ENCODE measurements at places on chromosomes 5 and 9.

- no peak for DNase-seq
These were observed 486.7 kb downstream of the RAB3C start for GRCh38 chr5:59069438-59070079.

GRCh38 chr9:98248737-98249474 lies 6.5 kb downstream of the TBC1D2 start:
- DNase-seq = peak; percentile 45

GRCh38 chr9:94770334-94770733 lies 43.8 kb downstream of the AOPEP start:
- no peak for DNase-seq

DNA sequence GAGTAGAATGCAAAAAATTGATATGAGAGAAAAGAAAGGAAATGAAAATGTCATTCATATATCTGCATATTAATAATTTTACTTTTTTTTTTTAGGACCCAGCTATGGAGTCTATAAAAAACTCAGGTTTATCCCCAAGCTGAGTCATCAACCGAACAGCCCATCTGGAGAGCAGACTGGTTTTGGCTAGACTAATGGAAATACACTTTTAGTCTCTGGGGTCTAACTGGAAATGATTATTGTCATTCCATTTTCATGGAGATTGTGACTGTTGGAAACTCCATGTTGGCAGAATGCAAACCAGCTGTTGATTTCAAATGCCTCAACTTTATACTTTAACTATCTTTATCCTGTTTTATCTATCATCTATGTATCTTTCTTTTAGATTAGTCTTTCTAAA lies 28.7 kb downstream of the ANXA1 start:
- DNase-seq = no peak

DNA sequence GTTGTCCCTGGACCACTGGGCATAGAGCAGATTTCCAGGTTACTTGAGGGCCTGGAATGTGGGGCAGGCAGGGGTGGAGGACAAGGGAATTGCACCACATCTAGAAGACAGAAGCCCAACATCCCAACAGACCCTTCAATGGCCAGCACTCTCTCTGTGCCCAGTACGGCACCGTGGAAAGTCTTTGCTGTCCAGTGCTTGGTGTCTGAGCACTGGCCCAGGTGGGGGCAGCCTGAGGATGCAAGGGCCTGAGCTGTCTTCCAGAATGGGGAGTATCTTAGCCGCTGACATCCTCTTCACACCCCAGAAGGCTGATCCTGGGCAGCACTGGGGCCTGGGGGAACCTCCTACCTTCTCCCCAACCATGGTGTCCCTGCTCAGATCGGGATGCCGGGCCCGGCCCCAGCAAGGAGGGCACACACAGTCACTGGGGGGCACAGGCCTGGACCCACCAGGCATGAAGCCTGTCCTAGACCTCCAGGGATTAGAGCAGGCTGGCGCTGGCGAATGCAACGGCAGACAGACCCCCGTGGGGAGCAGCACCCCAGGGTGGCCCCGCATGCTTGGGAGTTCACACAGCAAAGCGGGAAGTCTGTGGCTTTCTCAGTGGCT lies 40.6 kb upstream of the OLFM1 start:
- DNase-seq = no peak

DNA sequence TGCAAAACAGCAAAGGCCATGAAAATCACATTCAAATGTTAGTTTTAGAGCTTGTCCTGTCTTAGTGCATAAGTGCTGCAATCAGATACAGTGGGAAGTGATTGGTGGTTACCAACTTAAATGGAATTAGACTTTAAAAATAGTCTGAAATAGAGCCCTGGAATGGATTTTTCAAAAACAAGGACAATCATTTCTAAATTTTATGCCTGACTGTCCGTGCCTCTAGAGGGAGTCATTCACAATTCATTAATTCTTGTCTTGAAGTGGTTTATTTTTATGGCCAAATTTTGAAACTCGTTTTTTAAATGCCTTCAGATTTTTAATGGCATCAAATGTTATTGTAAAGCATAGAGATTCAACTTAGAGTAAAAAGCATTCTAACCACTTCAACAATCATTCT lies 561.8 kb upstream of the DAB2 start:
- no peak for DNase-seq

DNA sequence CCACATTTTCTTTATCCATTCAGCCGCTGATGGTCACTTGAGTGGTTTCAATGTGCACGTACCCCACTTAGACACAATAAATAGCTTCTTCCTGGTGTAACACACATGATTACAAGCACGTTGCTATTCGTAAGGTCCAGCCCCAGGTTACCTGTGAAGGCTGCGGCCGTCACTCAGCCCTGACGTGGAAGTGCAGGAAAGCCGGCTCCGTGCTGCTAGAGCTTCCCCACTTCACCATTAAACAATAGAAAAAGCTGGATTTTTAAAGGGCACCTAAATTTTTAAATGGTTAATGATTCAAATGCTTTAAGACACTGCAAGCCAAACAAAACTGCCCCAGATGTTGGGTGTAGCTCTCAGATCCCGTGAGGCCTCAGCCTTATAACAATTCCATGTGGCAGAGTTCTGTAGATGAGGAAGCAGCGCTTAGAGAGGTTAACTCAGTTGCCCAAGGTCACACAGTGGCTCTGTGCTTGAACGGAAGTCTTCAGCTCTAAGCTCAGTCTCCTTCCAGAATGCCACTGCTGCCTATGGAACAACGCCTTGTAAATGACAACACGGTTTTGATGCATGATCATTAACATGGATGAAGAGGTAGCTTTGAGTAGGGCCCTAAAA lies 125.7 kb downstream of the COL23A1 start:
- DNase-seq = no peak
